ENCODE measurements at places on chromosomes 6 and 20.

DNA sequence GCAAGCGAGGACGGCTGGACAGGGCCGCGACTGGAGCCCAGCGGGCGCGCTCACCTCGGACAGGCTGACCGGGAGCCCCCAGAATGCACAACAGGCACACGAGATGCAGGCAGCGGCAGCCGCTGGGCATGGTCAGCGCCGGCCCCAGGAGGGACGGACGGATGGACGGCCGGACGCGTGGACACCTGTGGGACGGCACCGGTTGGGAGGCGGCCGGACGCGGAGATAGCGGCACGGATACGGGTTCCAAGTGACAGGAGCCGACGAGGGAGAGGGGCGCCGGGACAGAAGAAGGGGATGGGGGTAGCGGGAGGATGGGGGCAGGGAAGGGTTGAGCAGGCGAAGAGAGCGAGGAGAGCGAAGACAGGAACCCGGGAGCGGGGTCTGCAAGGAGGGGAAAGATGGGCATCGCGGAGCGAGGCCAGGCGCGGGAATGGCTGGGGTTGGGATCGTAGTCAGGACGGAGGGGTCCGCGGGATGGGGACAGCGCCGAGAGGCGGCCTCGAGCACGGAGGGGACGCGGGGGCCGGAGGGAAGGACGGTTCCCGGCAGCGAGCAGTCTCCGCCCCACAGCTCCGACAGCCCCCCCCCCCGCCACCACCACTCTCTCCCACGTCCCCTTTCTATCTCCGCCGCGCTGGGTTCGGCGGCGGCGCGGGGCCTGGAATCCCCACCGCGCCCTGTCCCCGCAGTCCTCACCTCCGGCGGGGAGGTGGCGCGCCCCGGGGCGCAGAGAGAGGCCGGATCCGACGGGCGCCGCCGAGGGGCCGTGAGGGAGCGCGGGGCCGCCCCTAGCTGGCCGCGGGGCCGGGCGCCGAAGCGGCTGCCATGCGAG is 435 bp downstream of the DLK2 start:
- DNase-seq: no peak

DNA sequence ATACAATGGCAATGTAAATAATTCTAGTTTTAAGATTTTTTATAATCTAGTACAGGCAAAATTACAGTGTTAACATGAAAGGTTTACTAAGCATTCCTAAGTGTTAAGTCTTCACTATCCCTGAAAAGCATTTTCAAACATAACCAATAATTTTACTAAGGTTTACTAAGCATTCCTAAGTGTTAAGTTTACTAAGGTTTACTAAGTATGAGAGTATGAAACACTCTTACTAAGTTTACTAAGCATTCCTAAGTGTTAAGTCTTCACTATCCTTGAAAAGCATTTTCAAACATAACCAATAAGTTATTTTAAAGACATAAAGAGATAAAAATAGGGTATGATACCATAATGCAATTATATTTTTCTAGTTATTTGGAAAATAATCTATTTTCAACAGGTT is 82.6 kb downstream of the PRSS35 start:
- no peak for DNase-seq

GRCh38 chr20:7147220-7147601 is 379.7 kb downstream of the BMP2 start:
- DNase-seq: no peak

DNA sequence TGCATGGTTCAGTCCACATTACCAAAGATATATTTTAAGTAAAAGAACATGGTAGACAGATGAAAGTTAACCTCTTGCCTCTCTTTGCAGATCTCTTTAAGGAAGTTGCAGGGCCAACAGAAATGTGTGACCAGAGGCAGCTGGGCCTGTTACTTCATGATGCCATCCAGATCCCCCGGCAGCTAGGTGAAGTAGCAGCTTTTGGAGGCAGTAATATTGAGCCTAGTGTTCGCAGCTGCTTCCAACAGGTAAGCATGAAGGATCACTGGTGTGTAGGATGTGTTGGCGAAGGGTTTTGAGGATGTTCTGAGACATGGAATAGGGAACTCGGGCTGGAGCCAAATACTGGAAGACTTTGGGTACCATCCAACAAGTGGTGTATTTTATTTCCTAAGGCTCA is 508.6 kb downstream of the UTRN start:
- DNase-seq: no peak

- DNase-seq: no peak
Measured at GRCh38 chr6:170243791-170244291, 47.0 kb downstream of the DLL1 start.

DNA sequence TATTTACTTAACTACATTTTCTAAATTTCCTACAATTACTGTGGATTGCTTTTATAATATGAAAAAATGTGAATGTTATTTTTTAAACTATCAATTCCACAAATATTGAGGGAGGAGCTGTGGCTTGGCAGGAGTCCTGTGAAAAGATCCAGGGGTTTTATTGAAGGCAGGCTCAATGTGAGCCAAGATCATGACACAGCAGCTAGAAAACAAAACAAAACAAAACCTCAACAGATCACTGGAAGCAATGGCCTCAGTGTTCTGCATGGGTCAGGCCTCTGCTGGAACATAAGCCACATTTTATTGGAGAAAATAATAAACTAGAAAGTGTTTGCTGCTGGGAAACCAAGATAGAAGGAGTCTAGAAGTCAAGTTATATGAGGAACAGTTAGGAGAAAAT is 19.4 kb upstream of the RCAN2 start:
- no peak for DNase-seq

GRCh38 chr6:64010666-64011065 is 375.1 kb downstream of the PHF3 start:
- no peak for DNase-seq

DNA sequence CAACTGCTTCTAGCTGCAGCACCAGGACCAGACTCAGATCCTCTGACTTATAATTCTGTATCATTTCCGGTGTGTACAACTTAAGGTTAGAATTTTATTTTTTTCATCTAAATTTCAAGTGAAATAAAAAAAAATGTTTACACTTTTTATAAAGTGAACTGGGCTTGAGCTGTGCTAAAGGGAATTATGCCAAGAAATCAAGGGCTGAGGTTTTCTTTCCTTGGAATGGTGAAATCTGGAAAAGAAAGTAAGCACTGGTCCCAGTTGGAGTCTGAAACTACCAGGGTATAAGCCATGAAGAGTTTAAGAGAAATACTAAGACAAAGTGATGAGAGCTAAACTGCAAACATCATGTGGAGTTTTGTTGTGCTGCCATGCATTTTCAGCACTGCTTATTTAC is 21.7 kb upstream of the FYN start:
- DNase-seq: no peak

- no peak for DNase-seq
Measured at GRCh38 chr20:3996399-3996798, 19.0 kb downstream of the RNF24 start.

- DNase-seq: no peak
Measured at GRCh38 chr6:22296936-22297335, at the start of gene PRL. TSS of gene PRL (minus strand) at chr6:22297036. CDS start at chr6:22296982, 54 bp downstream.

DNA sequence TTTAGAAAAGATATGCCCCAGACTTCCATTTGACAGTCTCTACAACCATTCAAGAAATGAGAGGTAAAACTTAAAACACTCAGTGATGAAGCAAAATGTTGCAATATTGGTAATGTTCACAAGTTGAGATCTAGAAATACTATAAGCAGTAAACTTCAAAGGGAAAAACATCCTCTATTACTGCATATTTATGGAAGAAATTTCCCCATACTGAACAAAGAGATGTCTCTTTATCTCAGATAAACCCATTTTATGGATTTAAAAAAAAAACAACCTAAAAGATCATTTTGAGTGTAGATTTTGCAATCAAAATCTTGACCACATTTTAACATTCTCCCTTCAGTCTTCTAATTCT is 177.8 kb upstream of the TAB2 start:
- no peak for DNase-seq

DNA sequence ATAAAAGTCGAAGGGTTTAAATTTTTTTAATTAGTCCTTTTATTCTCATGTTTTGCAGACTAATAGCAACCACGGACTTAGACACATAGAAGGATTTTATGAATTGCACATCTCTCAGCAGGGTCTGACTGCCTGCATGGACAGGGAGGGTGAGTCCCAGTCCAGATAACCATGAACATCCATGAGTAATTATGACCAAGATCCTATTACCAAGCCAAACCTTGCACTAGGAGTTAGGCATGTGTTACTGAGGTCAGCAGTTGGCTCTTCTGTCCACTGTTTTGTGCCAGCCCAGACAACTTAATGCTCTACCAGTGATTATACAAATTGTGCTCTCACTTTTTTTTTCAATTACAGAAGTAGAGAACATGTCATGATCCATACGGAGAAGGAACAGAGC is 211.2 kb downstream of the MAFB start:
- DNase-seq: no peak

DNA sequence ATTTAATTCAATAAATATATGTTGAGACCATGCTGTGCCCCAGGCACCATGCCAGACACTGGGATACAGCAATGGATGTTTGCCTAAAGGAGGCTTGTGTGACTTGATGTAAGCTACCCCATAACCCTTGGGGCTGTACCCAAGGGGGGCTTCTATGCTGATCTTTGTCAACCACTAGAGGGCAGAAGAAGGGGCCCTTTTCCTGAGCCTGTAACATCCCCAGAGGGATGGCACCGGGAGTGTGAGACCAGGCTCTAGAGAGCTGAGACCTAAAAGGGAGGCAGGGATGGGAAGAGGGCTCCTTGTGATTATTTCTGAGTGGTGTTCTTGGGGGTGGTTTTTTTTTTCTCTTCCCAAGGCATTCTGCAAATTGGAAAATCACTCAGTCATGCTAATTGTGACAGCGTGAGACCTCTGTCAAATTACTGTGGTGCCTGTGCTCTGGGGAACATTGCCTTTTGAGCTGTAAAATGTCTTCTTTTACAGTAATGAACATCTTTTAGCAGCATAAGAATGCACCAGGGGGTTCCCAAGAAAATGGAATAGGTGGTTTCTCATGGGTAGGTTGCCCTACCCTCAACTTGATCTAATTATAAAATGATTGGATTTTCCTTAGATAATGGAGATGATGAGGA is 138.7 kb upstream of the SLC24A3 start:
- no peak for DNase-seq

DNA sequence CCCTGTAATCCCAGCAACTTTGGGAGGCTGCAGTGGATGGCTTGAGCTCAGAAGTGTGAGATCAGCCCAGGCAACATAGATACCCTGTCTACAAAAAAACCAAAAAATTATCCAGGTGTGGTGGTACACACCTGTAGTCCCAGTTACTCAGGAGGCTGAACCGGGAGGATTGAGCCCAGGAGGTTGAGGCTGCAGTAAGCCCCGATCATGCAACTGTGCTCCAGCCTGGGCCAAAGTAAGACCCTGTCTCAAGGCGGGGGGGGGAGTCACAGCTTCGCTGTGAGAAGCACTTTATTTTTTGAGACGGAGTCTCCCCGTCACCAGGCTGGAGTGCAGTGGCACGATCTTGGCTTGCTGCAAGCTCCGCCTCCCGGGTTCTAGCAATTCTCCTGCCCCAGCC is 54.2 kb downstream of the EZR start:
- DNase-seq: no peak

DNA sequence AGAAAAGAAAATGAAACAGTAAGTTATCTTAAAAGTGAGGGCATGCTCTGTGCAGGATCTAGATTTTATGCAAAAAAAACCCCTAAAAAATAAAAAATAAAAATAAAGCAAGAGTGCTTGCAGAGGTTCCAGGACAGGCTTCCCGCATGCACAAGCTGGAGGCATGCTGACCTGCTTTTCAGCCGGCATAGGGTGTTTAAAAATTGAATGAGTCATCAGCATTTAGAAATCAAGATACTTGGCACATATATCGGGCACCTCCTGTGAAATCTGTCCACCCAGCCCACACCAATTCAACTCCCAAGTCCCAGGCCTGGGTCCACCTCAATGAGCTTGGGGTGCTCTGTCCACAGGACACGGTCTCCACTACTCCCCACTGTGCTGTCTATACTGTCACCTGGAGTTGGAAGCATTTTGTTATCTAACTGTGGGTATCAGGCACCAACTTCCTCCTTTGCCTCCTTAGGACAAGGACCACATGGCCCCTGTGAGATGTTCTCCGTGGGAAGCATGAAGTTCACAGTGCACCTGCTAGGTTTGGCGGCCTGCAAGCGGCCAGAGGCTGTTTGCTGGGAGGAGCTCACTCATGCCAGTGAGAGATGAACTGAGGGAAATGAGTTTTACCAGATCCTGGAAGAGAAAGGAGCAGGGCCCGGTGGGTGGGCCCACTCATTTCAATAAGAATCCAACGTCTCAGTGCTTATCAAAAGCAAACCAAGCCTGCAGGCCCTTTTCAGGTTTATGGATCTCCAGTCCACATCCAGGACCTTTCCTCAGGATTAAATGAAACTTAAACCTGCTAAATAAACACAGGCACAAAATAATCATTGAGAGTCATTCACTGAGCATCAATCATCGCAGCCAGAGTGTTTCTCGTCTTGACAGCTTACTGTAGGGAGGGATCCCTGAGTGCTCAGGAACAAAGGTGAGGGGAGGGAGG is 121.1 kb downstream of the FOXA2 start:
- DNase-seq: no peak

- no peak for DNase-seq
Measured at GRCh38 chr6:168417679-168418557, 23.1 kb upstream of the SMOC2 start.

DNA sequence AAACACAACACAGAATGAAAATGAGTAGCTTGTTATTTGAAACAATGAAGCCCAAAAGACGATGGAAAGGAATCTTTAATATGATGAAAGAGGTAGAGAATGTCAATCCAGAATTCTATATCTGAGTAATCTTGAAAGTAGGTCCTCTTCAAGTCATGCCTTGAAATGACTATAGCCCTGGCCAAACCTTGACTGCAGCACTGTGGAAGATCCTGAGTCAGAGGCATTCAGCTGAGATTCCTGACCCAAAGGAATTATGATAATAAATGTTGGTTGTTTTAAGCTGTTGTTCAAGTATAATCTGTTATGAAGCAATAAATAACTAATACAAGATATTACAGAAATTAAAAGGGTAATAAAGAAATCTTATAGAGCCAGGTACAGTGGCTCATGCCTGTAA is 64.8 kb downstream of the IBTK start:
- DNase-seq: no peak

DNA sequence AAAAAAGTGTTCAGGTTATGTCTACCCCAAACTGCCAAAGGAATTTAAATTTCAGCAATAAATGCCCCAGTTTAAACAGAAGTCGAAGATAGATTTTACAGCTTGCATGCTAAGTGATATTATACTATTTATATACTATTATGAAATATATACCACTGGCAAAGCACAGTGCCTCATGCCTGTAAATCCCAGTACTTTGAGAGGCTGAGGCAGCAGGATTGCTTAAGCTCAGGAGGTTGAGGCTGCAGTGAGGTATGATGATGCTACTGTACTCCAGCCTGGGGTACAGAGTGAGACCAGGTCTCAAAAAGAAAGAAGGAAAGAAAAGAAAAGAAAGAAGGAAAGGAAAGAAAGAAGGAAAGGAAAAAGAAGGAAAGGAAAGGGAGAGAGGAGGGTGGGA is 102.1 kb downstream of the MTFR2 start:
- no peak for DNase-seq

- DNase-seq: no peak
Measured at GRCh38 chr6:119215885-119216590, 133.5 kb downstream of the MAN1A1 start.

DNA sequence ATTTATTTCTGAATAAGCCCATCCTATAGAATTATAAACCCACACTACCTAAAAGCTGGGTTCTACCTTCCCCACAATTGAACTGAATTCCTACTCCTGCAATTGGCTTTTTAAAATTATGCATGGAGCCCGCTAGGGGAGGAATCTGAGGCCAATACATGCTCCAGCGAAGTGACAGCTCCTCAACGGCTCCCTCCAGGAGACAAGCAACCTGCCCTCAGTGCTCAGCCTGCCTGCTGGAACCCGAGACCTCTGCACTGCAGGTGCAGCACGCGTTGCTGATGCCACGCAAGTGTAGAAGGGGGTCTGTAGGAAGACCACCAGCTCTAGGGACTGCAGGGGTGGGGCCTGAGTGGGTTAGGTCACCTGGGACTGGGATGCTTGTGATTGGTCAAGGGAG is 170.2 kb upstream of the CDYL start:
- DNase-seq: no peak

Measured in activated CD8-positive, alpha-beta memory T cell treated with anti-CD3 and anti-CD28 coated beads for 4 hours (primary cell).